ENCODE measurements at places on chromosomes 5 and 9. TPM values are rescaled to one million over a fixed set of nuclear protein-coding genes. Genes with fewer than 3 reads are reported as not detected.

DNA sequence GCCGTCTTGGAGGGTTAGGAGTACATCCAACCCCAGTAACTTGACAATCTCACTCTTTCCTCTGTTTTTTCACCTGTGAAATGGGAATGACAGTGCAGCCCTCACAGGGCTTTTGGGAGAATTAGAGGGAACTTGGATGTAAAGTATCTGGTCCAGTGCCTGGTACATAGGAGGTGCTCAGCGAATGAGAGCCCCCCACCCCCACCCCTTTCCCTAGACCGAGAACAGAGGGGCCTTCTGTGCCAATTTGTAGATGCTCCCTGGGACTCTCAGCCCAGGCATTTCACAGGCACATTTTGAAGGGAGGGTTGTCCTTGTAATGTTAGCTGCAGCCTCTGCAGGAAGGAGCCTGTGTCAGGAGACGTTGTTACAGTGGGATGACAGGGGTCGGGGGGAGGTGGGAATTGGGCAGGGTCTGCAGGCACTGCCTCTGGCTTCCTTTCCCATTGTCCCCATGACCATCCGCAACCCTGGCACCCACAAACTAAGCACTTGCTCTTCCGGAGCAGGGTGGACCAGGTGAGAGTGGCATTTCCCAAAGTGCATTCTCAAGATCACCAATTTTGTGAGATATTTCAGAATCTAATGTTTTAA lies 47.0 kb downstream of the AMBP start:
- DNase-seq: no peak

- DNase-seq: no peak
Observed at GRCh38 chr5:80251636-80252035, 4.2 kb downstream of the SERINC5 start.

GRCh38 chr5:170751631-170752030 lies 31.9 kb upstream of the GABRP start:
- no peak for DNase-seq

- no peak for DNase-seq
Observed at GRCh38 chr5:1321576-1321975, 23.3 kb downstream of the CLPTM1L start.

Gene BHMT
- 0.44 TPM for total RNA-seq

DNA sequence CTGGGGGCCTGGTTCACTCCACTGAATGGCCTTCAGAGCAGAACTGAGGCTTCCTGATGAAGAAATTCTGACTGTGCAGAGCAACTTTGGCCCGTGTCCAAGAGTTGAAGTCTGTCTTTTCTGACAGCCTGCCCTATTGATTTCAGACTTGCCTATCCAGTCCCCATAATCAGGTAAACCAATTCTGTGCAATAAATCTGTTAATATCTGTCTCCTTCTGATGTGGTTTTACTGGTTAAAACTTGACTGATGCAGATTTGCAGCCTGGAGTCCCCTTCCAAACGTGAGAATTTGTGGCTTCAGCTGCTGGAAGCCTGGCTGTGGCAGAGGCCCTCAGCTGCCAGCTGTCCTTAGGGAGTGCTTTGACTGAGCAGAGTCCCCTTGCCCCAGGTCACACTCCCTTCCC lies 283.9 kb upstream of the ANKRD55 start:
- no peak for DNase-seq

Gene XPA
- 9.3 TPM for total RNA-seq

GRCh38 chr9:94922691-94923107 lies 196.2 kb downstream of the AOPEP start:
- no peak for DNase-seq

DNA sequence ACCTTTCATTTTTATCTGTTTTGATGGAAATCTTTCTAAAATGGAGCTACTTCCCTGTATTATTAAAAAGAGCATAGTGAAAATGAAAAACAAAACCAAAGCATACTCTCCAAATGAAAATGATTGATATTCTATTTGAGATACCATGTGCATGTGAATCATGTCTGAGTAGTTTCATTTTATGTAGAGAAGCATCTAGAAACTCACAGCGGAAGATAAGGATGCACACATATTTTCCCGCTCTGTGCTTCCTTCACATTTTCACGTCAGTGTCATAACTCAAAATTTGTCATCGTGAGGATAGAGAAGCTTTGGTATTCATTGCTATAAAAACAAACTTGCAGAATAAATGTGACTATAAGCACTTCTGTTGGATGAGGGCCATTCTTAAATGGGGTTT lies 34.0 kb upstream of the CLINT1 start:
- DNase-seq: no peak

GRCh38 chr5:137115152-137115551 lies 384.0 kb downstream of the SPOCK1 start:
- DNase-seq: no peak

DNA sequence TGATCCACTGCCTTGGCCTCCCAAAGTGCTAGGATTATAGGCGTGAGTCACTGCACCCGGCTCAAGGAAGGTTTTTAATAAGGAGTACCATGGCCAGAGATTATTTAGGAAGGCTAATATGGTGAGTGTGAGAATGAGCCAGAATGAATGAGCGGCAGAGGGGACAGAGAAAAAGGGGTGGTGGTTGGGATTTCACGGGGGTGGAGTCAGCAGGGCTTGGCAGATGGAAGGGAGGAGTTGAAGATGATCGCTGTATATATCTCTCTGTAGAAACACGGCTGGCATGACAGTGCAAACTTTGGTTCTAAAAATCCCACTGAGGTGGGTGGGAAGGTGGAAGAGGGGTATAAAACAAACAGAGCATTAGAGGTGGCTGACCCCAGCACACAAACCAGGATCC lies 176.7 kb upstream of the TBC1D2 start:
- DNase-seq: no peak

GRCh38 chr5:51556833-51557232 lies 173.6 kb downstream of the ISL1 start:
- no peak for DNase-seq

DNA sequence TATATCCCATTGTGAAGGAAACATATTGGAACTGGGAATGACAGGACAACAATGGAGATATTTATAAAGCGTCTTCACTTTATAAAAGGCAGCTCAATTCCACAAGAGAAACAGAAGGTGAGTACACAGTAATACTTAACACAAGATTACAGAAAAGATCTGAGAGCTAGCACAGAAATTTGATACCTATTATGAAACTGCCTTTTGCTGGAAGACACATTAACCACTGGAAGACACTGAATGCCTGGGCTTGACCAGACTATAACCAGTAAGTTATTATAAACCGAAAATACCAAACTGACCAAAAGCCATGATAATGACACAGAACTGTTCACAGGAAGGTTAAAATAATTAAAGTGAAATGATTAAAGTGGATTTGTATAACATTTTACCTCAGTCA lies 195.4 kb downstream of the NR2F1-AS1 start:
- DNase-seq: no peak

DNA sequence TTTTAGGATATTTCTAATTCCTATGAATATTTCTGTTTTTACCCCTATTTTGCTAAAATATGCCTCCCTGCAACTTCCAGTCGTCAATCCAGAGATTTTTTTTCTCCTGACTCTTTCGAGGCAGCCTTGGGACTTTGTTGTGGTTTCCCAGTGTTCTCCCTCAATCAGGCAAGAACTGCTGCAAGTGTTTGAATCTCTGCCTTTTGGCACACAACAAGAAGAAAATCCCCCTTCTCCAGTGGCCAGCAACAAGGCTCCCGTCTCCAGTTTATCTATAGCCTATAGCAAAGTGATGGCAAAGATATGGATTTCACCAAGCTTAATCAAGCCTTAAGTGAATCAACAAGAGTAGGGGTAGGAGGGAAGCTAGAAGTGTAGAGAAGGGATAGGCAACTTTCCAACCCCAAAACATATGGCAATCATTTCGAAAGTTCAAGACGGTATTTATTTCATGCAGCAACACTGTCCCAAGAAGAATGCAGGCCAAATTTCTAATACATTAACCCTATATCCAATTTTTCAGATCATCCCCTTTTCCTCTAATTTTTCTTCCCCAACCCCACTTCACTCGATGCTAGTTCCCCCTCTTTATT lies 37.7 kb upstream of the PAPPA start:
- DNase-seq: no peak

- DNase-seq: no peak
Observed at GRCh38 chr5:127112347-127112864, 39.1 kb upstream of the C5orf63 start.

- DNase-seq: no peak
Observed at GRCh38 chr5:29543501-29543900, 1650.0 kb upstream of the CDH6 start.

GRCh38 chr5:17413691-17414090 lies 84.3 kb upstream of the TAF11L2 start:
- DNase-seq: no peak

- DNase-seq: no peak
Observed at GRCh38 chr9:111627260-111627963, 3.7 kb upstream of the DNAJC25 start.

DNA sequence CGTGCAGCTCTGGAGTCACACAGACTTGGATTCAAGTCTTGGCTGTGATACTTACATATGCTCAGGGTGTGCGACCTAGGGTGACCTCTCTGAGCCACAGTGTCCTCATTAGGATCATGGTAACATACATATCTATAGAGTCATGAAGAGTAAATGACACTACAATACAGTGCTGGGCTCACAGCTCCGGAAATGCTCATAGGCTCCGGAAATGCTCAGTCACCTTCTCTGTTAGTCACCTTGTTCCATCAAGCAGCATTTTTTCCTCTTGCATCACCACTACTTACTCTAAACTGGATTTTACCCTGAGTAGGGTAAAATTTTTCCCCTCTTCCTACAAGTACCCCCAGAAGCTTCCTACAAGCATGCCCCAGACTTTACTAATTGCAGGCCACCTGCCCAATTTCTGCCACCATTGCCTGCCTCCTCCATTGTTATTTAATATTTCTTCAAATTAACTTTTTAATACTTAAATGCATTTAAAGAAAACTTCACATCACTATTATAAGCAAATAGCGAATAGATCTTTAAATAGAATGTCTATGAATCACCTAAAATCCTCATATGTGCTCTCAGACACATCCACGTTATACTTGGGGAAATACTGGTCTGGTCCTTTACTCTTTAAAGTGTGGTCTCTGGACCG lies 147.6 kb upstream of the SPRY4 start:
- peak; percentile 97 for DNase-seq

GRCh38 chr5:68720884-68721610 lies 372.8 kb upstream of the SLC30A5 start:
- no peak for DNase-seq

GRCh38 chr5:110727025-110727314 lies 499 bp upstream of the TMEM232 start:
- DNase-seq: no peak

DNA sequence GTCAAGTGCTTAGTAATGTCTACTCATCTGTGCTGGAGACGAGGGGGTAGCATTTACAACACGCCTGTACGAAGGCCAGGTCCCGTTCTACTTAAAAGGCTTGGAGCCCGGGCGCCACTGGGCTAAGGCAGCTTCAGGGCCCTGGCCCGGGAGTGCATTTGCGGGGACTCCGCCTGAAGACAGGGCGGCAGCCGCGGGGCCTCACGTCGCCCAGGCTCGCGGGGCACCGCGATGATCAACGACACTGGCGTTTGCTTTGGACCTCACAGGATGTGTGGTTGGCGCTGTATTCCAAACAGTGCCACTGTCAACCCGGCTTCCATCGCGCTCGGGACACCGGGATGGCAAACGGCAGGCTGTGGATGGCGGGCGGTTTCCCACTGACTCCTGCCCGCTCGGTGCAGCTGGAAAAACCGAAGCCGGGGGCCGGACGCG lies 1.1 kb upstream of the TENT4A start:
- DNase-seq: no peak

Gene BBLN
- total RNA-seq: 119 TPM

Gene FSD1L
- 5.5 TPM for total RNA-seq

Data from HCT116 (cell line).